Foreskin keratinocyte (primary cell): ENCODE measurements at places on chromosomes 2 and 18. TPM values are rescaled to one million over a fixed set of nuclear protein-coding genes. Genes with fewer than 3 reads are reported as not detected.

The RSAD2 gene
- 2.3 and 4.4 TPM in 2 replicates for total RNA-seq

The MBOAT2 gene
- 76.3 and 106 TPM in 2 replicates for total RNA-seq

The CCDC148 gene
- total RNA-seq, result 0.51 and 0.71 TPM in 2 replicates

The NBAS gene
- 37.0 and 41.6 TPM in 2 replicates for total RNA-seq

- no peak for DNase-seq
Observed at GRCh38 chr2:205984381-205984780, 101.6 kb downstream of the INO80D start.

GRCh38 chr2:221676566-221677172, 104.6 kb upstream of the EPHA4 start:
- peak; percentile 15 for DNase-seq

DNA sequence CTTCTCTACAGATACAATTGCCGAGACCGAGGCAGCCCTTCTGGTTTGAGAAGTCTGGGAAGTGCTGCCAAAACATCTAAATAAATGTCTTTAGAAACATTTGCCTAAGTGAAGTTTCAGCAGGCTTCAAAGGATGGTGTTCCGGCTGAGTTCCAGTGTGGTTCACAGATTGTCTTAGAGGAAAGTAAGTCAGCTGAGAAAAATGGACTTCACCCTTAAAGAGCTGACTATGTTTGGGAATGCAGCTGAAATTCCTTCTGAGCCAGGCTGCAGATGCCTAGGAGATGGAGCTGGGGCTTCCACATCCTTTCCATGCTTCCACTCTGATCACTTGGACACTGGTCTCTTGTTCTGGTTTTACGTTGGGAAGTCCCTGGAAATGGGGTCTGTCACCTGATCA, 83.6 kb downstream of the FHOD3 start:
- no peak for DNase-seq

DNA sequence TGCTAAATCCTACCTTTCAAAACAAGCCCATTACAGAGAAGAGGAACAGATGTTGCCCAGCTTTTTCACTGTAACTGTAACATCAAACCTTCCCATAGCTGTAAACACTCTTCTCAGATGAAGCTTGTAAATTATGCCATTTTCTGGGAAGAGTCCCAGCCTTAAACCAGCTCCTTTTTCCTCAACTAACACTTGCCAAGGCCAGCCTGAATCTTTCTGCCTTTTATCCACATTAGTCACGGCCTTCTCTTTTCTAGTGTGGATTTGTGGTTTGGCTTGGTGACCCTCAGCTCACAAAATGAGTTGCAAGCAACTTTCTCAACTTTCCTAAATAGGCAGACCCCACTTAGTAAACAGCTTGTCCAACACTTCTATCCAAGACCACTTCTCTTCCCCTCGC, 90.2 kb downstream of the CABLES1 start:
- DNase-seq, result no peak

DNA sequence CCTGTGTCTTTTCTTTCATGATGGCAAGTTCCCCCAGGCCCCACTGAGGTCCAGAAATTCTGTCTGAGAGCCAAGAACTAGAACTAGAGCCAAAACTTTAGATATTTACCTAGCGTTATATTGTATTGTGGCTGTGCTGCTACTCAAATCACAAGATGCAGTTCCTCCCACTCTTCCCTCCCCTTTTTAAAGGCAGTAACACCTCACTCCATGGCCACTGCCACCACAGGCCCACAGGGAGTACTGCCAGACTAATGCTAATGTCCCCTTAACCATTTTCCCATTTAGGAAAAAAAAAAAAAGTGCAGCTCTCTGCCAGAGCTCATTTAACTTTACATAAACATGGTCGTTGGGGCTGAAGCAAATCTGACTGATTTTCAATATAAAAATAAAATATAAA, 99.7 kb upstream of the KYNU start:
- no peak for DNase-seq
